ENCODE measurements at places on chromosomes 1 and 21. TPM values are rescaled to one million over a fixed set of nuclear protein-coding genes. Genes with fewer than 3 reads are reported as not detected.

Gene DNALI1
- total RNA-seq: 10.0 TPM

Gene GPR61
- total RNA-seq: 0.20 TPM

Gene LRRC8C
- total RNA-seq: 3.4 TPM

Gene USH2A
- total RNA-seq: not detected

Gene DYNLT4
- not detected for total RNA-seq

Gene PCAT6
- total RNA-seq: 0.24 TPM

Gene TNFAIP8L2
- not detected for total RNA-seq

Gene LRRIQ3
- 0.81 TPM for total RNA-seq

Gene IPO13
- 15.4 TPM for total RNA-seq

DNA sequence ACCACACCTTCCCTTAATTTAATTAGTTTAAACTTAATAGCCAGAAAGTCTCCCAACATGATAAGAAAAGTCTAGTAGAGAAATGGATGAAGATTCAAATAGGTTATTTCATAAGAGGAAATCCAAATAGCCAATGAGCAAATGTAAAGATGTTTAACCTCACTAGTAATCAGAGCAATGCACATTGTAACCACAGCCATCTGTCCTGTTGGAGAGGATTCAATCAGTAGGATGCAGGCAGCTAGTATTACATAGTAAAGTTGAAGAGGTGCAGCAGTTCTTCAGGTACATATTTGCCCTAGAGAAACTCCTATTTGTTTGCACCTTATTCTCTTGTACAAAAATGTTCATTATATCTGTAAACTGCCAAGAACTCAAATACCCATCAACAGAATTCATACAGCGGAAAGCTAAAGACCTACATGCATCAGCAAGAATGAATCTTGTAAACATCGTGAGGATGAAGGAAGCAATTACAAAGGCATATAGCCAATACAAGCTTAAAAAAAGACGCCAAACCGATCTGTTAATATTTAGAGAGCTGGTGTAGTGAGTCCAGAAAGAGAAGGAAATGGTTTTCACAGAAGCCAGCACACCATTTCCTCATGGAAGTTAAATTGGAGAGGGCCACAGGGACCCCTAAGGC, 27.9 kb downstream of the DIP2A start:
- no peak for DNase-seq

DNA sequence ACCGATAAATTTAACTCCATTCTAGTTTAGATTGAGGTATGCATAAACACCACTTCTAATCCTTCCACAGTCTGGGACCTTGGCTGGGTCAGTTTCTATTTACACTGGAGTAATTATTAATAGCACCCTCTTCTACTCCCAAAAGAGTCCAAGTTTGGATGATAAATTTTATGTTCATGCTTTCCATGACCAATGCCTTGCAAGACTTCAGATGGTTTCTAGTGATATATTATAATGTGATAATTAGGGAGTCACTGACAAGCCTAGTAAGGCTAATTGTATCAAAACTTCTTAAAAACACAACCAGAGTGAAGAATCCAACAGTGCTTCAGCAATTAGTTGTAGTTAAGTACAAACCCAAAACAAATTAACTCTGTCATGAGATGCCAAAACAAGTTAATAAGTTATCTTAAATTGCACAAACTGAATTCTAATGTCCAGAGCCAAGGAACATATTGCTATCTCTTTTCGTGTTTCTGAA, 489.6 kb downstream of the TTLL7 start:
- DNase-seq: no peak

- DNase-seq: no peak
Observed at GRCh38 chr21:17609681-17610080, 3.0 kb downstream of the BTG3 start.

- DNase-seq: no peak
Observed at GRCh38 chr1:31062867-31063380, 2.6 kb downstream of the PUM1 start.

DNA sequence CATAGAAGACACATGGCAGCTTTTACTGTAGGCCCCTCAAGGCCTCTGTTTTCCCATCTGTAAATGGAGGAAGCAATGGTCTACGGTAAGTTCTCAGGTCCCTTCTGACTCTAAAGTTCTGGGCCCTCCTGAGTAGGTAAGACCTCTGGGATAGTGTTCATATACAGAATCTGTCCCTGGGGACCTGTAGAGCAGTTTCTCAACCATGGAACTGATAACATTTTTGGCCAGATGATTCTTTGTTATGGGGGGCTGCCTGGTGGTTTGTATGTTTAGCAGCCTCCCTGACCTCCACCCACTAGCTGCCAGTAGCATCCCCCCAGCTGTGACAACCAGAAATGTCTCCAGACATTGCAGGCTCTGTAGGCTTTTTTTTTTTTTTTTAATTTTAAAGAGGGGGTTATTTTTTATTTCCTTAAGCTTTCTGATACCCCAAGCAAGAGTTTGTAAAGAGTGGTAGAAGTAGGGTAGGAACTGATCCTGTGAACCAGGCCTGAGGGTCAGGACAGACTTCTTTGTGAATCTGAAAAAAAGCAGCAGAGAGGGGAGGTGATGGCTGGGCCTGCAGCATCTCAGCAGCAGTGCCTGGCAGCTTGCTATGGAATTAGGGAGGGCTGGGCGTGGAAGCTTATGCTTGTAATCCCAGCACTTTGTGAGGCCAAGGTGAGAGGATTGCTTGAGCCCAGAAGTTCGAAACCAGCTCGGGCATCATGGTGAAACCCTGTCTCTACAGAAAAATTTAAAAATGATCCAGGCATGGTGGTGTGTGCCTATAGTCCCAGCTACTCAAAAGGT, 20.2 kb upstream of the TCEA3 start:
- no peak for DNase-seq

DNA sequence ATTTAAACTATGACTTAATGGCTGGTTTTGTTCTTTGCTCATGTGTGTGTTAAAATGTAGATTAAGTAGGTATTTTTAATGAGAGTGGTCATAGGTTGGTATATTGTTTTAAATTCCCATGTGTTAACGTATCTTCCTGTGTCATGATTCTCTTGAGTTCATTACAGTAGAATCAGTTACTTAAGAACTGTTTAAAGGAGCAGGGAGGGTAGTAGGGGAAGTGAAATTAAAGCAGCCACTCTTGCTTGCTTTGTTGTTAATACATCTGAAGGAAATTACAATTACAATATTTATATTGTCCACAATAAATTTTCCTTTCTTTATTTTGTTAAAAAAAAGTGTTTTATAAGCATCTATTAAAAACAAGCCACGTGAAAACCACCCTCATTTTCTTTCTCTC, 119.2 kb upstream of the KIAA1614 start:
- DNase-seq: no peak

GRCh38 chr1:84505493-84506001, 639 bp upstream of the SPATA1 start:
- DNase-seq: peak; percentile 79

DNA sequence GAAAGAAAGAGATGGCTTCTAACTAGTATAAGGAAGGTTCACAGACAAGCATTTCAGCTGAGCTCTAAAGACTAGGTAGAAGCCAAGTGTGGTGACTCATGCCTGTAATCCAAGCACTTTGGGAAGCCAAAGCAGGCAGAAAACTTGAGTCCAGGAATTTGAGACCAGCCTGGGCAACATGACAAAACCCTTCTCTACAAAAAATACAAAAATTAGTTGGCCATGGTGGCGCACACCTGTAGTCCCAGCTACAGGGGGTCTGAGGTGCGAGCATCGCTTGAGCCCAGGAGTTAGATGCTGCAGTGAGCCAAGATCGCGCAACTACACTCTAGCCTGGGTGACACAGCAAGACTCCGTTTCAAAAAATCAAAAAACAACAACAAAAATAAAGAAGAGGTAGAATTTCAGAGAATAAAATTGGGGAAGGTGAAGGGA, 27.8 kb downstream of the FBXO42 start:
- DNase-seq: peak; percentile 69

GRCh38 chr1:95093296-95093695, 20.5 kb upstream of the ALG14 start:
- DNase-seq: no peak

DNA sequence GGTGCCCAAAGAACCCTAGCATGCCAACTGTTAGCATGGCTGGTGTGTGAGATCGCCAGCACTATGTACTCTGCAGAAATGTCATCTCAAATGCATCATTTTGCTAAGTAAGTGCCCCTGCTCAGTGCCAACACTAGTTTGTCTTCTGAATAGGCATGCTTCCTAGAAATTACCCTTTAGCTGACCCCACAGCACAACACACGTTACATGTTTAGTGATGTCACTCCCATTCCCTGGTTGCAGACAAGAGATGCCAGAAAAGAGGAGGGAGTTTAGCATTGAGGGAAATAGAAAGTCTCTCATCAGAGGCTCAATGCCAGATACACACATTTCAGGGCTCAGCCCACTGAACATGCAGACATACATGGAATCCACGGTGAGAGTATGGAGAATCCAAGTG, 9.3 kb upstream of the ST6GALNAC3 start:
- DNase-seq: no peak

- DNase-seq: no peak
Observed at GRCh38 chr21:36697060-36697850, 1.7 kb upstream of the SIM2 start.

GRCh38 chr21:34336756-34337391, 26.9 kb upstream of the KCNE2 start:
- no peak for DNase-seq

GRCh38 chr1:151047925-151048644, 534 bp downstream of the C1orf56 start:
- DNase-seq: peak; percentile 76

- peak; percentile 62 for DNase-seq
Observed at GRCh38 chr1:226677027-226678020, 61.8 kb downstream of the ITPKB start.

All from SJCRH30 (cell line).